ENCODE measurements at places on chromosomes 6 and 20. TPM values are rescaled to one million over a fixed set of nuclear protein-coding genes. Genes with fewer than 3 reads are reported as not detected.

The RAD21L1 gene
- not detected for total RNA-seq

The SEMG1 gene
- not detected for total RNA-seq

The GSTA4 gene
- 24.1 TPM for total RNA-seq

The HTR1B gene
- not detected for total RNA-seq

The GPR6 gene
- not detected for total RNA-seq

The FAM83C gene
- not detected for total RNA-seq

The PBOV1 gene
- total RNA-seq, result not detected

The ME1 gene
- 7.2 TPM for total RNA-seq

The LY6G6D gene
- total RNA-seq, result not detected

The RIPOR2 gene
- total RNA-seq, result 1.9 TPM

The MYBL2 gene
- 27.6 TPM for total RNA-seq

The FILIP1 gene
- total RNA-seq, result under 0.01 TPM

The EFCAB8 gene
- total RNA-seq, result 1.1 TPM

The SLCO4A1 gene
- total RNA-seq, result 47.5 TPM

The TBXT gene
- total RNA-seq, result not detected

The PRL gene
- not detected for total RNA-seq

The LPIN3 gene
- total RNA-seq, result 13.4 TPM

The LY86 gene
- not detected for total RNA-seq
